Nephron progenitor cell (in vitro differentiated cells): ENCODE measurements at places on chromosomes 12 and 14.

DNA sequence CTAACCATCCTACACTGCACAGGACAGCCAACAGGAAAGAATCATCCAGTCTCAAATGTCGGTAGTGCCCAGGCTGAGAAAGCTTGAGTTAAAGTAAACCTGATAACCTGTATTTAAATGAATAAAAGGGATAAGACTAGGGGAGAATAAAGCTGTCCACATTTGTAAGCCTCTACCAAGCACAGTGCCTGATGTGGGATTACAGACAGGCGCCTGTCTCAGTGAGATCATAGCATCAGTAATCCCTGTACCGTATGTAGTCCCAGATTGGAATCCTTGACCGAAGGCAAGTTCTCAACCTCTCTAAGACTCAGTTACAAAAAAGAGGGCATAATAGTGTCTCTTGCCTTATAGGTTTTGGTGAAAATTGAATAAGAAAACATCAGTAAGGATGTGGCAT, 59.9 kb downstream of the BICD1 start:
- no peak overlapping the region for H3K4me3 ChIP-seq
- no peaks in the 10 kb centered on the region for H3K27me3 ChIP-seq
- H3K36me3 ChIP-seq: peaks cover 39% of the 10 kb centered on the region
- DNase-seq: no peak

DNA sequence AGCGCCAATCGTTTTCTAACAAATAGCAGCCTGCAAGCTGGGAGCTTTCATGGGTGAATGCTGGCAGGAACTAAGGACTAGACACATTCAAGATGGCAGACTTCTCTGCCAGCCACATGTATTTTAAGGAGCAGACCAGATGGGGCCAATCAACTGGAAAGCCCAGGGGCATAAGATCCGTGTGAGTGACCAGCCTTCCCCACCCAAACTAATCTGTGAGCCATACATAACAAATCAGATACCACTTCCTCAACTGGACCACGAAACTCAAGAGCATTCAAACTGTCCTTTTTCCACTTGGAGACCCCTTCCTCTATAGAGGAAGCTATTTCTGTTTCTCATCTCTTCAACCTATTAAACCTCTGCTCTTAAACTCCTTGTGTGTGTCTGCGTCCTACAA, 9.7 kb downstream of the TCL1B start:
- H3K27ac ChIP-seq: peak overlapping the region; percentile 53
- H3K4me3 ChIP-seq: no peak overlapping the region
- H3K36me3 ChIP-seq: no peaks in the 10 kb centered on the region
- no peak for DNase-seq
- H3K4me1 ChIP-seq: peaks cover 16% of the 10 kb centered on the region

DNA sequence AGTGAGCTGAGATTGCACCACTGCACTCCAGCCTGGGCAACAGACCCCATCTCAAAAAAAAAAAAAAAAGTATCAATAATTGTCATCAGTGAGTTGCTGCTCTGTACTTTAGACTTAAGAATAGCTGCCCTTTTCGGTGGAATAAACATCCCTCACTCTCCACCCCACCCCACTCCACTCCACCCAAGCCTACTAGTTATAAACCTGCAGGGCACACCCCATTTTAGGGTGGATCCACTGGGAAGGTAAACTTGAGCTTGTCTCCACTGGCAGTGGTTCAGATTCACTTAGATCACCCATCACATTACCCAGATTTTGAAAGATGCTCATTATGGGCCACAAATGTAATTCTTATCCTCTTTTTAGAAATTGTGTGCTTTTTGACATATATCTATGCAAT, 106.4 kb downstream of the GPR135 start:
- peaks cover 5% of the 10 kb centered on the region for H3K4me1 ChIP-seq
- H3K4me3 ChIP-seq: no peak overlapping the region
- H3K36me3 ChIP-seq: peaks cover 60% of the 10 kb centered on the region
- DNase-seq: no peak
- no peaks in the 10 kb centered on the region for H3K27me3 ChIP-seq

DNA sequence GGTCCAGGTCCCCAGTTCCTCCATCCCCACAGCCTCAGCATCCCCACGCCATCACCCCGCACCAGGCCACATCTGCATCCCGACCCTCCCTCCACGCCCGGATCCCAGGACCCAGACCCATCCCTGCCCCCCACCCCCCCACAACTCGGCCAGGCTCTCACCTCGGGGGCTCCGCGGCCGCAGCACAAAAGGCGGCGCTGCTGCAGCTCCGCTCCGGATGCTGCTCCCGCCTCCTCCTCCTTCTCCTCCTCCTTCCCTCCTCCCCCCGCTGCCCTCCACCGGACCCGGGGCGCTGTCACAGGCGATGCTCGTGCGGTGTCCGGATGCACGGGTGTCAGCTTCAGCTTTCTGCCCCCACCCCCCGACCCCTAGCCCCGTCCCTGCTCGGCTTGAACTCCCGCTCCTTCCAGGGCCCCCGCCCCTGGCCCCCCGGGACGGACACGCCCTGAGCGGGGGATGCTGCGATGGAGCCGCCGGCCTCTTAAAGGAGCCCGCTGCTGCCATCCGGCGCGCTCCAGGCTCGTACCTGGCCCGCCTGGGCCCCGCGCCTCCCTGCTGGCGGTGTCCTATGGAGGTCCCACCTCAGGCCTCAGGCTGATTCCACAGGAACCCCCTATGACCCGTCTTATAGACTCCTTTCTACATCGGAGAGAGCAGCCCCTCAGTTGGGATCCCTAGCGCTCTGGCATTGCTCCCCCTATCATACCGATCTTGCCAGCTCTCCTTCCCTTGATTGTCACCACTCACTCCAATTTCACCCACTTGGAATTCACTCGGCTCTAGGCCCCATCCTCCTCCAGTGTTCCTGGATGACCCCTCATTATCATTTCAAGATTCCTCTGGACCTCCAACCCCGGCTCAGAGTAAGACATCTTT, at the start of gene MAP3K12:
Gene MAP3K12 (minus strand): TSS at position 193 of the 876 bp plus-strand sequence. CDS start 12,067 bp downstream, outside the sequence.
- H3K36me3 ChIP-seq: peaks cover under 1% of the 10 kb centered on the region
- peak within 1 kb of the TSS; percentile 67 for H3K27ac ChIP-seq
- H3K27me3 ChIP-seq: peaks cover 7% of the 10 kb centered on the region
- peaks cover 63% of the 10 kb centered on the region for H3K4me1 ChIP-seq

GRCh38 chr12:66976526-66976925, 292.6 kb upstream of the CAND1 start:
- H3K27me3 ChIP-seq: no peaks in the 10 kb centered on the region
- peaks cover 11% of the 10 kb centered on the region for H3K4me1 ChIP-seq
- no peak overlapping the region for H3K4me3 ChIP-seq
- no peaks in the 10 kb centered on the region for H3K36me3 ChIP-seq
- no peak overlapping the region for H3K27ac ChIP-seq
- DNase-seq: no peak

GRCh38 chr14:79328863-79329262, 882.4 kb downstream of the DIO2 start:
- H3K27me3 ChIP-seq: peaks cover 4% of the 10 kb centered on the region
- no peaks in the 10 kb centered on the region for H3K36me3 ChIP-seq
- H3K4me3 ChIP-seq: no peak overlapping the region

GRCh38 chr14:64604881-64605280, 55.1 kb downstream of the PPP1R36 start:
- no peak overlapping the region for H3K4me3 ChIP-seq
- no peaks in the 10 kb centered on the region for H3K36me3 ChIP-seq
- H3K27ac ChIP-seq: no peak overlapping the region
- H3K27me3 ChIP-seq: peaks cover 13% of the 10 kb centered on the region
- DNase-seq: no peak

- H3K36me3 ChIP-seq: peaks cover 42% of the 10 kb centered on the region
- DNase-seq: no peak
- H3K27me3 ChIP-seq: no peaks in the 10 kb centered on the region
- no peak overlapping the region for H3K27ac ChIP-seq
- H3K4me1 ChIP-seq: no peaks in the 10 kb centered on the region
Observed at GRCh38 chr12:98721204-98721702, 76.2 kb downstream of the APAF1 start.

DNA sequence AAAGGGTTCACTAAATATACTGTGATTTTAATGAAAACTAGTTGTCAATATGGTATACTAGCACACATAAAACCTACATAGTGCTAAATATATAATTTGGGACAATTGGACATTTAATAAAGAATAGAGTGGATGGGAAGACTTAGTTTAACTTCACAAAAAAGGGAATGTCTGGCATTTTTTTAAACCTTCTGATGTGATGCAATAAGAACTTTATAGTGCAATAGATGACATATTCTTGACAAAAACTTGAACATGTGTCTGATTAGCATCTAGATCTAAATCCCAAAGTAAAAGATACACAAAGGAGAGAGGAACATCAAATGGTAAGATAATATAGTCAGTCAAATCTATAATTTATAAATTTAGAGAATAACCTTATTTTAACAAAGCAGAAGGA, 488.3 kb upstream of the SYT1 start:
- no peaks in the 10 kb centered on the region for H3K4me1 ChIP-seq
- no peak overlapping the region for H3K27ac ChIP-seq
- DNase-seq: no peak

GRCh38 chr12:9936591-9936990, 4.4 kb upstream of the CLEC2A start:
- DNase-seq: no peak
- H3K27ac ChIP-seq: no peak overlapping the region
- H3K4me1 ChIP-seq: no peaks in the 10 kb centered on the region
- H3K27me3 ChIP-seq: peaks cover 4% of the 10 kb centered on the region

DNA sequence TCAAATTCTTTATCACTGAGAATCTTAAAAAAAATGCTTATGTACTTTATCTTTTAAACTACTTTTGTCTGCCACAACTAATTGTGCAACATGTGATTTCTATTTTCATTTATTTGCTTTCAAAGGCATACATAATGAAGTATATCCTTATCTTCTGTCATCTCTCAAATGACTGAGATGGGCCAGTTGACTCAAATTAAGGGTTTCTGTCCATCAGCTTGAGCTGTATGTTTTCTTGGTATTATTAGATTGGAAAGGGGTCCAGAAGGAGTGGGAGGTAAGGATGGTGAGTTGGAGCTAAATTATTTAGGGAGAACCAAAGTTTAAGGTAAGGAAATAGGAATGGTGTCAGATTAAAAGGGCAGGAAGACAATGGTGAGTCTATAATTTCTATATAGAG, 408.4 kb upstream of the SEL1L start:
- H3K4me1 ChIP-seq: peaks cover 27% of the 10 kb centered on the region
- H3K4me3 ChIP-seq: no peak overlapping the region
- H3K27ac ChIP-seq: no peak overlapping the region
- no peak for DNase-seq
- peaks cover under 1% of the 10 kb centered on the region for H3K27me3 ChIP-seq
- H3K36me3 ChIP-seq: no peaks in the 10 kb centered on the region

DNA sequence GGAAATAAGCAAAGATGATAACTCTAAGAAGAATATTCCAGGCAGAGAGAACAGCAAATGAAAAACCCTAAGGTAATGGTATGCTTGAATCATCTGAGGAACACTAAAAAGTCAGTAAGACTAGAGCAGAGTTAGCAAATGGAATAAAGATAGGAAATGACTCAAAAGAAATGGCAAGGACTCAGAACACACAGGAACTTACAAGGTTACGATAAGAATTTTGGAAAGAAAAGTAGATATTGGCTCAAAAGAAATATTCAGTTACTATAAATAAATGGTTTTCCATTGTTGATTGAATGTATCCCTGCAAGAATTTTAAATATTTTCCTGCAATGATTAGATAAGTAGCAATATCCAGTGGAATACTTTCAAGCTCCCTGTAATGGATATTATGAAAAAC, 705.8 kb downstream of the C12orf50 start:
- H3K4me3 ChIP-seq: no peak overlapping the region
- no peaks in the 10 kb centered on the region for H3K4me1 ChIP-seq
- no peaks in the 10 kb centered on the region for H3K36me3 ChIP-seq
- no peak for DNase-seq
- no peak overlapping the region for H3K27ac ChIP-seq

DNA sequence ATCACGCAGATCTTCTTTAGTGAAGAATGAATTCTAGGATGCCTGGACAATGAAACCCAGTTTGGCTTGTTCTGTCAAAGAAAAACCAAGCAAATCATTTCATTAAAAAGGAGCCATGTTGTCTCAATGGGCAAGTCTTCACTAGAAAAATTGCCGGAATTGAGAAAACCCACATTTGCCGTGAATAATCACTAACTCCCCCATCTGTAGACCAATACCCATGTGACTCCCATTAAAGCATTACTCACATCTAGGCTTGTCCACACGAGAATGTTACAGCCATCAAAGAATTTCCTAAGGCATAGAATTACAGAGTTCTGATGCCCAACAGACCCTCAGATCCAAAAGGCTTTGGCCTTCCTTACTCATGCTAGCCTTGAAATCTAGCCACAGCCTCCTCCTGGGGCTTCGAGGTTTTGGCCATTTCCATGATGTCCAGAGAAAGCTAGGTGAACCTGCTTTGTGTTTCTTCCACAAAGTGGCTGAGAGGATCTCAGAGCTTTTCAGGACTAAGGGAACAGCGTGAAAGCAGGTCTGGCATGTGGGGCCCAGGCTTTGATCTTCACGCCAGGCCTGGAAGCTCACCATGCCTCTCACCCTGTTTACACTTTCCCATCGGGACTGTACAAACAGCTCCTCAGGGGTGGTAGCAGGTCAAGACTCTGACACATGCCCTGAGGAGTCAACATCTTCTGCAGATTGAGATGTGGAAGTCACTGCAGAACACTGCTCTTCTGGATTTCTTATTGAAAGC, 12.1 kb downstream of the SLC7A8 start:
- peaks cover 13% of the 10 kb centered on the region for H3K36me3 ChIP-seq
- H3K4me3 ChIP-seq: no peak overlapping the region
- no peak for DNase-seq
- peak overlapping the region; percentile 36 for H3K27ac ChIP-seq

DNA sequence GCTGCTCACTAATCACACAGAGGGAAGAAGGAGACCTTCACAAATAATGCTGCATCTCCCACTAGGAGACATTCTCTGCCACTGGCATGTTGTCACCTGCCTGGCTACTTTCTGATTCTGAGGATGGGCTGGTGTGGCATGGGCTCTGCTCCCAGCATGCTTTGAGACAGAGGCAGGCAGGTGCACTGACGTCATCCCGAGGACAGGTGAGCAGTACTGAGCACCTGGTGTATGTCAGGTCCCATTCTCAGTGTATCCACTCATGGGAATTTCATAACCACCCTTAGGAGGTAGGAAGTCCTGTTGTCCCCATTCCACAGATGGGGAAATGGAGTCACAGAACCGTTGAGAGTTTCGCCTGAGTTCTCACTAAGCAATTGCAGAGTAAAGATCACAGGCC, 597.9 kb downstream of the VRK1 start:
- peaks cover 26% of the 10 kb centered on the region for H3K27me3 ChIP-seq
- no peak for DNase-seq
- H3K4me3 ChIP-seq: no peak overlapping the region
- no peaks in the 10 kb centered on the region for H3K36me3 ChIP-seq

DNA sequence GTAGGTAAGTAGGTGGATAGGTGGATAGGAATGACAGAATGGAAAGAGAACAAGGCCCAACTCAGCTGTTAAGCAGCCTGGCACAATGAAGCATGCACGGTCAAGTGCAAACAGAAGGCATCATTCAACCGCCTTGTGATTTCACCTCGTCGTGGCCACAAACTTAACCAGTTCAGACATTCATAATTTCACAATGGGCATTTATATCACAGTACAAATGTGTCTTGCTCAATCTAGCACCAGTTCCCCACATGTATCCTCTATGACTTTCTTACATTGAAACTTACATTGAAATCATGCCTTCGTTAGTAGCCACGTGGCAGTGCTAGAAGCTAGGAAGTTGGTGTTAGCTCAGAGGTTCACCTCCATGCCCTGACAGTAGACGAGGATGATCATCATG, 207.5 kb downstream of the ETV6 start:
- H3K27ac ChIP-seq: no peak overlapping the region
- peaks cover 55% of the 10 kb centered on the region for H3K36me3 ChIP-seq
- peaks cover 3% of the 10 kb centered on the region for H3K27me3 ChIP-seq
- peaks cover 47% of the 10 kb centered on the region for H3K4me1 ChIP-seq
- no peak overlapping the region for H3K4me3 ChIP-seq
- DNase-seq: no peak

GRCh38 chr12:122981036-122981471, 573 bp downstream of the ARL6IP4 start:
- H3K4me3 ChIP-seq: peak overlapping the region; percentile 89
- no peaks in the 10 kb centered on the region for H3K36me3 ChIP-seq
- H3K4me1 ChIP-seq: peaks cover 67% of the 10 kb centered on the region
- H3K27me3 ChIP-seq: no peaks in the 10 kb centered on the region
- DNase-seq: no peak
